ENCODE measurements at places on chromosomes 5 and 9. TPM values are rescaled to one million over a fixed set of nuclear protein-coding genes. Genes with fewer than 3 reads are reported as not detected.

Gene GABBR2
- not detected for polyA plus RNA-seq

Gene KCNV2
- not detected for polyA plus RNA-seq

GRCh38 chr5:64158827-64159226 lies 6.8 kb upstream of the RNF180 start:
- DNase-seq, result no peak

GRCh38 chr9:116191576-116192415 lies 38.2 kb downstream of the PAPPA start:
- DNase-seq, result no peak

- DNase-seq, result no peak
Observed at GRCh38 chr9:89738137-89738932, 133.5 kb downstream of the GADD45G start.

Gene MEGF9
- polyA plus RNA-seq, result 11.2 TPM

GRCh38 chr5:138936968-138937345 lies 61.8 kb upstream of the LRRTM2 start:
- DNase-seq, result no peak

DNA sequence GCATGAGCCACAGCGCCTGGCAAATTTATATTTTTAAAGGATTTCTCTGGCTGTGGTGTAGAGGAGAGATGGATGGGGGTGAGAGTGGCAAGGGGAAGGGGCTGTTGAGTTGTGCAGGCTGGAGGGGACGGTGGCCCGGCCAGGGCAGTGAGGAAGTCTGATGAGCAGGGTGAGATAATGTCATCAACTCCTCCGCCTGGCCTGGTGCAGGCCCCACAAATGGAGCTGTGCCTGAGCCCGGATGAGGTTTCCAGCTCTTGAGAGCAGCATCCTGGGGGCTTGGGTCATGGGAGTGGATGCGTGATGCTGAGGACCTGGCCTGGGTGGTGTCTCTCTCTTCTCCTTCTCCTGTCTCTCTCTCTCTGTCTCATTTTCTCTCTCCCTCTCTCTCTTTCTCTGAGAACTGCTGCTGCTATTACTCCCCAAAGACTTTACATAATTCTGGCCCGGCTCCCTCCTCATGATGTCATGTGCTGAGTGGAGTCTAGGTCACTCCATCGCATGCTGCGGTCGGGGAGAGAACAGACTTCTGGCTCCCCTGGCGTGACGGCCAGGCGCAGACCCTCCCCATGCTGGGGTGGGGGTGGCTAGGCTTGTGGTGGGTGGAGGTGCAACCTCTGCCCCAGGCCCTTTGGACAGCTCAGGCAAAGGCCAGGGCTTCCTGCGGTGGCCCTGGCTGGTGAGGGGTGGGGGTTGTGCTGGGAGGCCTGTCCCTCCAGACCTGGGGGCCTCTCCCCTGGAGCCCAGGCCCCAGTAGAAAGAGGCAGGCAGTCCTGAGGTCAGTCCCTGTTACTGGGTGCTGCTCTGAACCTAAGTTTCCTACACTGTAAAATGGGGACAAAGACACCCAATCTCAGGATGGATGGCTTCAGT lies 26.4 kb downstream of the FGF18 start:
- no peak for DNase-seq

- no peak for DNase-seq
Observed at GRCh38 chr9:112038017-112038408, 137.1 kb downstream of the SUSD1 start.

DNA sequence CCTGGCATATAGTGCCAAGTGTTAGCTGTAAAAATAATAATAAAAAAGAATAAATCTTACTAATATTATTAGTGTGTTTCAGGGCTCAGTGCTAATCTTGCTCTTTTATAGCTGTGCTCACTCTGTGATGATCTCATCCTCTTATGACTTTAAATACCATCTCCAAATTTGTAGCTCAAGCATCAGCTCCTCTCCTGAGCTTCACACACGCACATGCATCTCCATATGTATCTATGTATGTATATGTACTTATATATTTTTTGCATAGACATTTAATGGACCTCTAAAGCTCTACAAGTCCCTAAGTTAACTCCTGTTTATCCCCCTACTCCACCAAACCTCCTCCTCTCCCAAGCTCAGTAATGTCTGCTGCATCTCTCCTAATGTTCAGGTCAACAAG lies 170.8 kb upstream of the NR3C1 start:
- no peak for DNase-seq

Gene OR1J2
- not detected for polyA plus RNA-seq
